ENCODE measurements at places on chromosomes 1 and 21.

- peak; percentile 63 for DNase-seq
Observed at GRCh38 chr1:9721606-9722377, 70.3 kb downstream of the PIK3CD start.

DNA sequence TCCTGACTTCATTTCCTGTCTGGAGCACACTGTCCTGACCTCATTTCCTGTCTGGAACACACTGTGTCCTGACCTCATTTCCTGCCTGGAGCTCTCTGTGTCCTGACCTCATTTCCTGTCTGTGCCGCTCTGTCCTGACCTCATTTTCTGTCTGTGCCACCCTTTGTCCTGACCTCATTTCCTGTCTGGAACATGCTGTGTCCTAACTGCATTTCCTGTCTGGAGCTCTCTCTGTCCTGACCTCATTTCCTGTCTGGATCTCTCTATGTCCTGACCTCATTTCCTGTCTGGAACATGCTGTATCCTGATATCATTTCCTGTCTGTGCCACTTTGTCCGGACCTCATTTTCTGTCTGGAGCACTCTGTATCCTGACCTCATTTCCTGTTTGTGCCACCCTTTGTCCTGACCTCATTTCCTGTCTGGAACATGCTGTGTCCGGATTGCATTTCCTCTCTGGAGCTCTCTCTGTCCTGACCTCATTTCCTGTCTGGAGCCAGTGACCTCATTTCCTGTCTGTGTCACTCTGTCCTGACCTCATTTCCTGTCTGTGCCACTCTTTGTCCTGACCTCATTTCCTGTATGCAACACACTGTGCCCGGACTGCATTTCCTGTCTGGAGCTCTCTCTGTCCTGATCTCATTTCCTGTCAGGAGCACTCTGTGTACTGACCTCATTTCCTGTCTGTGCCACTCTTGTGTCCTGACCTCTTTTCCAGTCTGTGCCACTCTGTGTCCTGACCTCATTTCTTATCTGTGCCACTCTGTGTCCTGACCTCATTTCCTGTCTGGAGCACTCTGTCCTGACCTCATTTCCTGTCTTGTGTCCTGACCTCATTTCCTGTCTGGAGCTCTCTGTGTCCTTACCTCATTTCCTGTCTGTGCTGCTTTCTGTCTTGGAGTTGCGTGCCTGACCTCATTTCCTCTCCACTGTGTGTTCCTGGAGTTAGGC, 27.6 kb downstream of the SKI start:
- DNase-seq = peak; percentile 64

GRCh38 chr1:24149866-24150233, 6.9 kb upstream of the IL22RA1 start:
- no peak for DNase-seq

GRCh38 chr1:92989253-92989652, 28.0 kb upstream of the DIPK1A start:
- DNase-seq = no peak

- DNase-seq = no peak
Observed at GRCh38 chr1:178725466-178726086, 532 bp downstream of the RALGPS2 start.

DNA sequence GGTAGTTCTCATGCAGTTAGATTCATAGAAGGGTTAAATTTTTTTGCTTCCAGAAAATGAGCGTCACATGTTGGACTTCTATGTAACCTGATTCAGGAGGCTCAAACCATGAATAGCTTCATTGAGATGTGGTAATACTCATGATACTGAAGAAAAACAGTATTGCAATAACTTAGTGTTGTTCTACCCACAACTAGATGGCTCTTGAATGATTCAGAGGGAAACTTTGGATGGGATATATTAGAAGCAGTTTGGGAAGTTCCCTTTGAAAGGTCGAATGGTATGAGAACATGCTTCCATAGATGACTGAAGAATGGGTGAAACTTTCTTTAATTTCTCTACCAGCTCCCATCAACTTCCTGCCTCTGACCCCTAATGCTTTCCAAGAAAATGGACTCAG, 211.7 kb upstream of the PTGFR start:
- no peak for DNase-seq

Data from stimulated activated CD8-positive, alpha-beta memory T cell treated with anti-CD3 and anti-CD28 coated beads, Interleukin-12 subunit alpha, Interleukin-12 subunit beta, amount 100 ng/mL, for 1 hour (primary cell).